ENCODE measurements at places on chromosomes 2 and 18.

GRCh38 chr18:23324056-23324811 is 128.9 kb upstream of the RIOK3 start:
- no peak for DNase-seq

GRCh38 chr18:32442575-32442974 is 28.1 kb downstream of the GAREM1 start:
- no peak for DNase-seq

- no peak for DNase-seq
These were observed 22.8 kb upstream of the DNAH6 start for GRCh38 chr2:84493514-84493913.

DNA sequence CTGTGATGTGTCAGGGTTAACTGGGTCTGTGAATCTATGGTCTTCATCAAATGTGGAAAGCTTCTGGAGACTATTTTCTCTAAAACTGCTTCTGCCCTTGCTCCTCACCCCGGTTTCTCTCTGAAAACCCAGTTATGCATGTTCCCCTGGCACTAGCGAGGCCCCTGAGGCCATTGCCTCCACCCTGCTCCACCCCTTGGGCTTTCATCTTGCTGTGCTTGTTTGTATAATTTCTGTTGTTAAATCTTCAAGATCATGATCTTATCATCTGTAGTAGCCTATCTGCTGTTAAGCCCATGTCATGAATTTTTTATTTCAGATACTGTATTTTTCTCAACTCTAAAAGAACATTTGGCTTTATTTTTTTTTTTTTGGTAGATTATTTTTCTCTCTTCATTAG is 14.9 kb upstream of the ANO7 start:
- DNase-seq, result no peak

DNA sequence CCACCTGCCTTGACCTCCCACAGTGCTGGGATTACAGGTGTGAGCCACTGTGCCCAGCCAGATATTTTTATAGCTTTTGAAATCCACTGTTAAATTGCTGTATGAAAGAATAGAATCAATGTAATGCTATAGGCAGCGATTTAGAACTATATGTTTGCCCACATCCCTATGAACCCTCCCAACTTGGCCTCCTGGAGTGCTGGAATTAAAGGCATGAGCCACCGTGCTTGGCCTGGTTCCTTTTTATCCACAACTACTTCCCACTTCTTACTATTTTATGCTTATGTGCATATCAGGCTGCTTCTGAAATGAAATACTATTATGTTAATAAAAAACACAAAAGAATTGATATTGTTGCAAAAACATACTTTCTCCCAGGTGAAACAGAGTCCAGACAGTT is 11.6 kb upstream of the PTPN2 start:
- DNase-seq, result no peak

- DNase-seq, result no peak
These were observed 12.0 kb downstream of the DSG1 start for GRCh38 chr18:31329787-31330438.

DNA sequence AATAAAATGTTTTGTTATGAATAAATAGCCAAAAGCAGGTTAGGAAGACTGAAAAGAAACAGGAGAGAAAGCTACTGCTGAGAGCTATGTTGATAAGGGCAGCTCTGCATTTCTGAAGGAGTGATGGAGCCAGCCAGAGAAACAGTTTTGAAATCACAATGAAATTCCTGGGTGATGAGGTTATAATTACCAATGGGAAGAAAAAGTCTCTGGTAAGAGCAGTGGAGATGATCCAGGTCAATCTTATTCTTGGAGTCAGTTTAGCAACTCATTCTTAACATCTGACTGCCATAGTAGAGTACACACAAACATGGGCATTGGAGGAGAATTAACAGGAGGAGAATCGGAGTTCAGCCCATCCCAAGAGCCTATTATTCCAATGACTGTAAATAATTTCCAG is 2.4 kb downstream of the ALKAL2 start:
- no peak for DNase-seq

- DNase-seq, result no peak
These were observed 8.9 kb downstream of the C1QL2 start for GRCh38 chr2:119149611-119150010.

DNA sequence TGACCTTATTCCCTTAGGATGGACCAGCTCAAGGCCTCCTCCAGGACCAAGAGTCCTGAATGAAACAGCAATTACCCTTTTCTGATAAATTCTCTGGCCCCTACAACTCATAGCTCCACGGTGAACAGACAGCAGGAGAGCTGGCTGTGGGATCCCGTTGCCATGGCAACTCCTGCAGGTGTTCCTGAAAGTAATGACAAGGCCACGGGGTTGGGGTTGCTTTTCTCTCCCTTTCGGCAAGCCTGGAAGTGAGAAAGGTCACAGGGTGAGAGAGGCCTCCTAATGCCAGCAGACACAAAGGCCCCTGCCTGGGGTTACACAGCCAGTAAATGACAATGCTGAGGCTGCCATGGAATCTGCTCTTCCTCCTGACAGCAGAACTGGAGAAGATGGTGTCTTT is 403.0 kb downstream of the NBAS start:
- DNase-seq, result peak; percentile 32

DNA sequence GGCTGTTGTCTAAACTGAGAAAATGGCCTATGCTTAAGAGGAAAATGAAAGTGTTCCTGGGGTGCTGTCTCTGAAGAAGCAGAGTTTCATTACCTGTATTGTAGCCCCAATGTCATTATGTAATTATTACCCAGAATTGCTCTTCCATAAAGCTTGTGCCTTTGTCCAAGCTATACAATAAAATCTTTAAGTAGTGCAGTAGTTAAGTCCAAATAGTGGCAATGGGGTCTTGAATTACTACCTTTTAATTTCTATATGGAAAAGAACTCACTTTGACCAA is 13.8 kb upstream of the ALLC start:
- no peak for DNase-seq

- DNase-seq, result no peak
These were observed 150.4 kb downstream of the NR4A2 start for GRCh38 chr2:156182132-156182531.

- no peak for DNase-seq
These were observed 4.3 kb upstream of the GALNT1 start for GRCh38 chr18:35577045-35577848.

DNA sequence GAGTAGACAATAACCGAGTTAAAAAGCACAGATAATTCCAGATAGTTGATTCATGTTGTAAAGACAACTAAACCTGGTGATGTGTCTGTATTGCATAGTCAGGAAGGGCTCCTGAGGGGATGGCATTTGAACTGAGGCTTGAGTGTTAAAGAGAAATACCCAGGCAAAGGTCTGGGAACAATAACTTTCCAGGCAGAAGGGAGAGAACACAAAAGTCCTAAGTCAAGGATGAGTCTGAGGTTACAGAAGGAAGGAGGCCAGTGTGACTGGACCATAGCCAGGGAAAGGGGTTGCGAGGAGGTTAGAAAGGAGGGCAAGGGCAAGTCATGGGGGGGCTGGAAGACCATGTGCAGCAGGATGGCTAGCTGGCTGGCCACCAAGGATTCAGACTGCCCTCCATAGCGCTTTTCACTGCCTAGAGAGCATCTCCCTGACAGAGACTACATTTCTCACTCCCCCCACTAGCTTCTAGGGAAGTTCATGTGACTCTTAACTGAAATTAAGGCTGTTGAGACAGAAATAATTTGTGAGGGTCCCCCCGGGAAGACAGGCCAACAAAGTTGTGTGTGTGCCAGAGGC is 135.5 kb upstream of the CREB1 start:
- no peak for DNase-seq

- DNase-seq, result no peak
These were observed 348.1 kb downstream of the TGIF1 start for GRCh38 chr18:3798032-3798431.

- DNase-seq, result no peak
These were observed 220.7 kb downstream of the PRKCE start for GRCh38 chr2:45872211-45872610.

DNA sequence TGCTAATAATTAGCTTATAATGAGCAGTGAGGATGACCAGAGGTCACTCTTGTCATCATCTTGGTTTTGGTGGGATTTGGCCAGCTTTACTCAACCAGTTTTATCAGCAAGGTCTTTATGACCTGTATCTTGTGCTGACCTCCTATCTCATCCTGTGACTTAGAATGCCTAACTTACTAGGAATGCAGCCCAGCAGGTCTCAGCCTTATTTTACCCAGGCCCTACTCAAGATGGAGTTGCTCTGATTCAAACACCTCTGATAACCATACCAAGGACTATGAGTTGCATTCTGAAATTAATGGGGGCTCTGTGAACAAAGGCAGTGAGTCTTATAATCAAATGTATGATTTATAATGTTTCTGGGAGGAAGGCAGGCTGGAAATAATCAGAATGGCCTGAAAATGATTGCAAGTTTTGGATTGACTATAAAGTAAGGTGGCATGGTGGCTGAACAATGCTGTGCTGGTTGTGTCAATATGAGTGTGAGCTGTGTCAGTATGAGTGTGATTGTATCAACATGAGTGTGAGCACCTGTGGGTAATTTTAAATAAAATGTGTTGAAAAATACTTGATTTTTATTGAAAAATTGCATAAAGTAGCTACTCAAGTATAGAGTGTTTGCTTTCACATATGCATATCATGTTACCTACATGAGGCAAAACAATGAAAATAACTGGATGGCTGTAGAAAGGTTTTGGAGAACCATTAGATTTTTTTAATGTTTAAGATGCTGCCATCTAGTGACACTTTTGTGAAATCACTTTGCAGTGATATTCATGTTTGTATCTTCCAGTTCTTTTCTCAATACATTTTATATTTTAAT is 103.0 kb downstream of the KYNU start:
- no peak for DNase-seq

DNA sequence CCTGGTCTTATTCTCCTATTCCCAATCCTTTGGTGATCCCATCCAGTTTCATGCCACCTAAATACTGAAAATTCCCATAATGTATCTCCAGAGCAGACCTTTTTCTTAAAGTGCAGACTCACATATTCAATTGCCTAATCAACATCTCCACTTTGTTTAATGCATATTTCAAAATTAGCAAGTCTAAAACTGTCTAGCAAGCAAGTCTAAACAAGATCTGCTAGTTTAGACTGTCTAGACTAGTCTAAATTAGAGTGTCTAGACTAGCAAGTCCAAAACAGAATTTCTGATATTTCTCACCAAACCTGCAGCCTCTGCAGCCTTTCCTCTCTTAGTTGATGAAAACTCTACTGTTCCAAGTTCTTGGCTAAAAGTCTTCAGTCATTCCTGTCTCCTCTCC is 44.6 kb downstream of the THUMPD2 start:
- no peak for DNase-seq

- no peak for DNase-seq
These were observed 203.5 kb upstream of the TWIST2 start for GRCh38 chr2:238644095-238645081.

DNA sequence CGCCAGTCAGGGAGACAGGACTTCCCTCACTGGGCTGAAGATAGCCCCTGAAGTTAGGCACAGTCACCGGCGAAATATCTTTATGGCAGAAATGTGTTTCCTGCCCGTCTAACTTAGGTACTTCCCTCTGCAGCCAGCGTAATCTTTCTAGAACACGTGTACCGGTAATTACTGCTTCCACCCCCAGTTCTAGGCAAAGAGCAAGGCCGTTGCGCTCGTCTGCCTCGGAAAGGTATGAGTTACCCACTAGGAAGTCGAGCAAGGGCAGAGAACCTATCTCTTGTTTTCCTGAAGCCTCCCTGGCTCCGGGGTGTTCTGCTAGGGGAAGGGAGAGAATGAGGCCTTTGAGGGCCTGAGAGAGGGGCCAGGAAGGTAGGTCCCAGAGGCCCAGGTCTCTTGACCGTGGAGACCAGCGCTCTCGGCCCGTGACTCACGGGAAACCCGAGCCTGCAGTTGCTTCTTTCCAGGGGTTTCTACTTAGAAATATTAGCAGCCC is 70.0 kb downstream of the TWSG1 start:
- no peak for DNase-seq

DNA sequence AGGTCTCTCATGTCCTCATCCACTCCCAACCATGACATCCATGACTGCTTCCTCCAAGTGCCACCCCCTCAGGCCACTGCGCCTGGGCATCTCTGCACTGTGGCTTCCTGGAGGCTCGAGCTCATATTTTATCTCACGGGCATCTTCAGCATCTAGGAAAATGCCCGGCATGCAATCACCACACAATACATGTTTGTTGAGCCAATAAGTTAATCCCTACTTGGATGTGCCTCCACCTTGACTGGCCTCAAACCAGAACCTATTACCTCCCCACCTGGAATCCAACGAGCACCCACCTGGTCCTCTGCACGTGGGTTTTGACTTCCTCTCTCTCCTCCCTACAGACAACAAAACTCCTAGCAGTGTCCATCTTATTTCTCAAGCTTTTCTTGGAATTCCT is 198.9 kb upstream of the REV1 start:
- no peak for DNase-seq

- no peak for DNase-seq
These were observed 191.0 kb downstream of the TCF4 start for GRCh38 chr18:55396979-55397378.

DNA sequence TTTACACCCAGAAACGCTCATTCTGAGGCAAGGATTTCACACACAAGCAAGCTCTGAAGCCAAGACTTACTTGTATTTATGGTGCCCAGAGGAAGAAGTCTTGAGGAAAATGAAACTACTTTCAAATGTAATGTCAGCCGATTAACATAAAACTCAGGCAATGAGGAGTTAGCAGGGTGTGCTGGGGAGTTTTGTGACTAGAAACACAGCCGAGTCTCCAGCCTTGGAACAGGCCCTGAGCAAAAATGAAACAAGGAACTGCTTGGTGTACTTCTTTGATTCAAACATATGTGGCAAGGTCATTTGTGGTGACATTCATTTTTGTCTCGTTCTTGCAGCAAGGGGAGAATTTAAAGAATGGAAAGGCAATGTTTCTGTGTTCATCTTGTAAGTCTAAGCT is 4.5 kb downstream of the DYTN start:
- no peak for DNase-seq

- no peak for DNase-seq
These were observed 222.7 kb downstream of the CD226 start for GRCh38 chr18:69725009-69725408.

- no peak for DNase-seq
These were observed 39.3 kb upstream of the GYPC start for GRCh38 chr2:126616606-126617069.

DNA sequence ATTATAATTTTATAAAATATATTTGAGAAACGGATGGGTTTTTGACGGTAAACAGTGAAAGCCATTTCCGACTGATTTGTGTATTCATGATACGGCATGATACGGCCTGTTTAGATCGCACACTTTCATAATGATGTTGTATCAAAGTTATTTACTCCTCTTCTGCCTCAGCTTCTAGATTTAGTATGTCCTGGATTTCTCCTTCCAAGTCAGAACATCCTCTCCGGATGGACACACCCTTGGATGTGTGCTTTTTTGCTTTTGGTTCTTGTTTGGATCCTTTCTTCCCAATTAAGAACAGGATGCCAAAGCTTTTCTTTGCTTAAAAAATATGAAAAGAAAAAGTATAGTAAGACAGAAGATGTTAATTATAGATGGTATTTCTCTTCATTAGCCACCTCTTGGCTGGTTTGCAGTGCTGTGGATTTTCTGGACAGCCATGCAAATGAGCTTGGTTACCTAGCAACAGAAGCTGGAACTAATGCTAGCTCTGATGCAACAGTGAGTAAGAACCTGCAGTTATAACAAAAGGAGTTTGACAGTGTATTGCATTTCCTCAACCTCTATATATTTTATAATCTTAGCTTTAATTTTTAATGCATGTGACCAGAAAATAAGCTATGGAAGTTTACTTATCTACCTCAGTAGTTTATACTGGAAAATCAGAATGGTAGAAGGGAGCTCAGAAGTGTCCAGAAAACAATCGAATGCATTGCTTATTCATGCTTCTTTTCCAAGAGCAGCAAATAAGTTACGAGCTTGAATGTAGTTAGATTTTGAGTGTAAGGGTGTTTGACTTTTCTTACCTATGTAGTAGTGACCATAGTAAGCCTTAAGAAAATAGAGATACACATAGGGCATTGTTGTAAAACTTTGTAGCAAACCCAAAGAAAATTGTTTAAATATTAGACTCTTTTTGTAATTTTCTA is 27.9 kb downstream of the RMND5A start:
- DNase-seq, result no peak

Data from neural crest cell (in vitro differentiated cells).